ENCODE measurements at places on chromosomes 5 and 9.

- DNase-seq = no peak
Measured at GRCh38 chr5:52603778-52604554, 183.8 kb upstream of the ITGA1 start.

DNA sequence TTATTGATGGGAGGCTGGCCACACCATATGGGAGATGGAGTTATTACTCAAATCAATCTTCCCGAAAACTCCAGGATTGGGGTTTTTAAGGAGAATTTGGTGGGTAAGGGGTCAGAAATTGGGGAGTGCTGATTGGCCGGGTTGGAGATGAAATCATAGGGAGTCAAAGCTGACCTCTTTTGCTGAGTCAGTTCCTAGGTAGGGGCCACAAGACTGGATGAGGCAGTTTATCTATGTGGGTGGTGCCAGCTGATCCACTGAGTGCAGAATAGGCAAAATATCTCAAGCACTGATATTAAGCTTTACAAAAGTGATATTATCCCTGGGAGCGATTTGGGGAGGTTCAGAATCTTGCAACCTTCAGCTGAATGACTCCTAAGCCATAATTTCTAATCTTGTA is 75.7 kb upstream of the CLINT1 start:
- no peak for DNase-seq

DNA sequence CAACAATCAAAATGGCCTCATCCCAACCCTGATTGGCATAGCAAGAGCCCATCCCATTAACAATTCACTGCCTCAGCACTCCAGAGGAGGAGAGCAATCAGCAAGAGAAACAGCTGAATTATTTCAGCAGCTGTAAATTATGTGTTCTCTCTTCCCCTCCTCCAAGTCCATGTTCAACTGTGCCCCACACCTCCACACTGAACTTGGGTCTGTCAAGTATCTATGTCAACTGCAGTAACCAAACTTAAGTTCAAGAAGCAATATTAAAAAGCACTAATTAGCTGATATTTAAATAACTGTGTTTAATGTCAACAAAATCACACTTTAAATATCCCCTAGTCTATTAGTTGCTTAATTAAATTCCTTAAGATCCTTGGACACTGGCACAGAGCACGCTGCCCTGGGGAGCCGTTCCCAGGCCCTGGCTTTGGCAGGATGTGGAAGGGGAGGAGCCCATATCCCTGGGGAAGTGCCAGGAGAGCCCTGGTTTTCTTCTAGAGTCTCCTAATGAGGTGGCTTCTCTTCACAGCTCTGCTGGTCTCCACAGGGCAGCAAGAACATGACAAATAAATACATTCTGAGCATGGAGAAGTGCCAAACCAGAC is 50.6 kb downstream of the SIL1 start:
- no peak for DNase-seq

GRCh38 chr5:131067636-131068035 is 97.4 kb downstream of the HINT1 start:
- DNase-seq = no peak

DNA sequence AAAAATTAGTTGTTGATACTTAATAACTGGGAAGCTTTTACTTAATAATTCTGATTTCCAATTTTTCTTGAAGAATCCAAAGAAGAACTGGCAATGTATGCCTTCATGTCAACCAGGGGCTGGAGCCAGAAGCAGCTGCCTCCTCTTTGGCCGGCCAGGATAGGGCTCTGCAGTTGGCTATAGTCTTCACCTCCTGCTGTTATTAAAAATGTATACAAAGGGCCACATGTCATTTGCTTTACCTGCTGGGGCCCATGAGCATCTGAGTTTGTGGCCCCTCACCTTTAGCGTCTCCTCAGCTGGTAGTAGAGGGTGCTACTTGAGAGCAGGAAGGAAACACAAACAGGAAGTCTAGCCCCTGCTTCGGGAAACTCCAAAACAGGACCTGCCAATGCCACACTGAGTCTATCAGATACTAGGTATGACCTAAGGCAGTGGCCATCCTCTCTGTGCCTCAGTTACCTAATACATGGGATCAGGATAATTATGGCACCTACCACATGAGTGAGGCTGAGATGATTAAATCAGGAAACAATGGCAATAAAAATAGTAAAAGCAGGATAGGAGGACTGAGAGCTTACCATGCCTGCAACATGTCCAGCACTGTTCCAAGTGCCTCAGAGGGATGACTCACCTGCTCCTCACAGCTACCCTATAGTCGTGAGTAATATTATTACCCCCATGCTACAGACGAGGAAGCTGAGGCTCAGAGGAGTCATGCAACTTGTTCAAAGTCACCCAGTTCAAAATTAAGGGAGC is 21.3 kb downstream of the CCDC69 start:
- no peak for DNase-seq

DNA sequence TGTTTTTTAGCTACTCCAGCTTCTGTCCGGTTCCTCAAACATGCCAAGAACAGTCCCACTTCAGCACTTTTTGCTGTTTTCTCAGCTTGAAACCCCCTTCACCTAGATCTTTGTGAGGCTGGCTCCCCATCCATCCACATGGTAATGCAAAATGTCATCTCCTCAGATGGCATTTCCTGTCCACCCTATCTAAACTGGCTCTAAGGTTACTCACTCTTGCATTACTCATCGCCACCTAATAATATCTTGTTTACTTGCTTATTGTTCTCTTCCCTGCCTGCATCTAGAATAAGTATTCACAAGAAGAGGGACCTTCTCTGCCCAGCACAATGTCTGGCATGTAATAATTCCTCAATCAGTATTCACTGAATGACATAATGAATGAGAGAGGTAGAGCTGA is 220.1 kb downstream of the FAM114A2 start:
- DNase-seq = no peak

- no peak for DNase-seq
Measured at GRCh38 chr9:127899128-127899943, at the start of gene ST6GALNAC6. Gene ST6GALNAC6, minus strand, starts transcription at chr9:127899603. Its CDS starts 1,622 bp downstream, at chr9:127897981.

- peak; percentile 26 for DNase-seq
Measured at GRCh38 chr9:38160613-38161215, 91.7 kb upstream of the SHB start.

- no peak for DNase-seq
Measured at GRCh38 chr5:167348980-167349379, 942.5 kb upstream of the WWC1 start.

- no peak for DNase-seq
Measured at GRCh38 chr9:124899845-124900244, 37.9 kb downstream of the ARPC5L start.

DNA sequence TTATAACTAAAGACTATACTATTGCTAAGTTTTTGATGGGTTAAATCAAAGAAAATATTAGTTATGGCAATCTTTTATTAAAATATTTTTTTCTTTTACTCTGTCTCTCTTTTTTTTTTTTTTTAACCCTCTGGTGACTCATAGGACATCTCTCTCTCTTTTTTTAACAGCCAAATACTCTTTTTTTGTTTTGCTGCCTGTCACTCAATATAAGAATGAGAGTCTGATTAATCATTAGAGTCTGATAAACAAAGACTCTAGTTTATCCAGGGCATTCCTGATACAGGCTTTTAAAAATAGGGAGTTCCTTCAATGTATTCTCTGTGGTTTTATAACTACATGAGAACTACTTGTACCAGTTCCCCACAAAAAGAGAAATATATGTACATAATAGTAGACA is 77.3 kb downstream of the SLC38A9 start:
- no peak for DNase-seq

DNA sequence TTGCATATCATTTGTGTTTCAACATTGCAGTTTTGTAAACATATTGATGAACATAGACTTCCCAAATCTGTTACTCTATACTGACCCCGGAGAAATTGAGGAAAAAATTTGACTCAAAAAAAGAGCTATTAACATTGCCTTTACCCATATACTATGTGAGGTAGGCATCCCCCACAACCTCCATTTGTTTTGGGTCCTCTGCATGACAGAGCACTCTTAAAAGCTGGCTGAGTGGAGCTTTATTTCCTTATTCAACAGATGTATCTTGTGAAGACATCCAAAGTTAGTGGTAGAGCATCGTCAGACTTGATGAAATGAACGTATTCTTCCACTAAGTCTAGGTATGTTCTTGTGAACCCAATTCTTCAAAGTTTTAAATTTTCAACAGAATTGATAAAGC is 310.5 kb downstream of the CDH9 start:
- DNase-seq = no peak

DNA sequence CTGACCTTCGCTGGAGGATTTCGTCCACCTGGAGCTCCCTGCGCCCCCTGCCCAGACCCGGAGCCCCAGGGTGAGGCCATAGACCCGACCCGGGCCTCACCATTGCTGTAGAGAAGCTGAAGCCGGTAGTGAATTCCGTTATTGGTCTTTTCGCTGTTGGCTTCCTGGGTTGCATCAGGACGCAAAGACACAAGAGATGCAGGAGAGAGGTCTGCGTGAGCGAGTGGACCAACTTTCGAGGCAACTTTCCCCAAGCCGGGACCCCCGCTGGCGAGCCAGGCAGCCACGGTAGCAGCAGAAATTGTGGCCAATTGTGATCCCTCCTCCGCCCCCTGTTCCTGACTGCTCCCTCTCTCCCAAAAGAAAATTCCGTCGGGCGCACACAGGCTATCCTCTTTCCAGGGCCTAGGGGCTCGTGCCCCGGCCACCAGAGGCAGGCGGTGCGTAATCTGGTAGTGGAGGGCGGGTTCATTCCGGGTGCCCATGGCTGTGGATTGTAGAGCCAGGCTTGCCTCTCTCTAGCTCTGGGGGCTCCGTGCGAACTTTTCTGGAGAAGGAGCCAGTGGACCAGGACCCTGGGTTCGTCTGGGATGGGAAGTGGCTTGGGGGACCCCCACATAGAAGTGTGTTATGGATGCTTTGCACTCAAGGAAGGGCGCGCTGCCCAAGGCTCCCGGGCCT is 3.3 kb downstream of the EBF1 start:
- no peak for DNase-seq

- DNase-seq = no peak
Measured at GRCh38 chr9:99114049-99114440, 9.1 kb downstream of the TGFBR1 start.

DNA sequence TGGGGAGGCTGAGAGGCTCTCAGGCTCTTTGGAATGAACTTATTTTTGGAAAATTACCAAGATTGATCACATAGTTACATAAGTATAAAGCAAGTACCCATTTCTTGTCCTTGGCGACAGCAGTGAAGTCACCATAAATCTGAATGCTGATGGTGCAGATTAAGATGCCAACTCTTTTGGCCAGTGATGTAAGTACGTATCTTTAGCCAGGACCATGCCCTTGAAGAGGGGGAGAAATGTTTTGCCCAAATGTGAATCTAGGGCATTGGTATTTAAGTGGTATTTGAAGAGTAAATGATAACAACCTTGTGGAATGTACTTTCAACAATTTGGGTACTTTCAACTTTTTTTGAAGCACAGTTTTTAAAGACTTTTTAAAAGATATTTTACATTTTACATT is 68.2 kb upstream of the RAD23B start:
- no peak for DNase-seq

DNA sequence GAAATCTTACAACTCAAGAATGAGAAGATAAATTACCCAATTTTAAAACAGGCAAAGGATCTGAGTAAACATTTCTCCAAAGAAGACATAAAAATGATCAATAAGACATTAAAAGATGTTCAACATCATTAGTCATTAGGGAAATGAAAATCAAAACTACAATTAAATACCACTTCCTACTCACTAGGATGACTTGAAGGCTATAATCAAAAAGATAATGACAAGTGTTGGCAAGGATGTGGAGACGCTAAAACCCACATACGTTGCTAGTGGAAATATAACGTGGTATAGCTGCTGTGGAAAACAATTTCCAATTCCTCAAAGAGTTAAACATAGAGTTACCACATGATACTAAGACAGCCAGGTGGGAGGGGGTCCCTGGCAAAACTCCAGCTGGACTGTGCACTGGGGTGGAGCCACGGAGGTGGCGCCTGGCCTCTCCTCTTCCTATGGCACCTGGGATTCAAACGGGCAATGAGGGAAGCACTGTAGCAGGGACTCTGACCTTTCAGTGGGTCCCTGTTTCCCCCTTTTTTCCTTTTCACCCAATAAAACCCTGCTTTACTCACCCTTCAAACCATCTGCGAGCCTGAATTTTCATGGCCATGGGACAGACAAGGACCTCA is 5.9 kb downstream of the ARSB start:
- DNase-seq = no peak

- DNase-seq = no peak
Measured at GRCh38 chr5:175263776-175264175, 180.2 kb downstream of the DRD1 start.

GRCh38 chr5:71564895-71565294 is 22.2 kb upstream of the MCCC2 start:
- DNase-seq = no peak

- DNase-seq = no peak
Measured at GRCh38 chr5:6592601-6593000, 40.2 kb downstream of the NSUN2 start.

GRCh38 chr5:173753307-173754168 is 134.6 kb upstream of the CPEB4 start:
- no peak for DNase-seq

- DNase-seq = no peak
Measured at GRCh38 chr5:170126626-170127025, 20.9 kb downstream of the FOXI1 start.

DNA sequence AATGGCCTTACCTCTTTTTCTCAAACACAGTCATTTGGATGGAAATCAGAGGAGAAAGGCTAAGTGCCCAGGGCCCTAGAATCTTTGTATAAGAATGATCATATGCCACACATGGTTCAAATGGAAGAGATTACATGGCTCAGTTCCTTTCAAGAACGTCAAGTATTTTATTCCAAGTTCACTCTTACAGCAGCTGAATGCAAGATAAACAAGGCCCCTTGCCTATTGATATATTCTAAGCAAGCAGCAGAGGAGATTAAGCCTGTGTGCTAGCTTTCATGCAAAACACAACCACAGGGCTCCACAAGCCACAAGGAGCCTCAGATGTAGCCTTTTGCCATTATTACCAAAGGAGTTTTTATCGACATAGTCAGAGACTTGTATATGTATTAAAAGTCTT is 55.3 kb upstream of the SLCO6A1 start:
- no peak for DNase-seq

DNA sequence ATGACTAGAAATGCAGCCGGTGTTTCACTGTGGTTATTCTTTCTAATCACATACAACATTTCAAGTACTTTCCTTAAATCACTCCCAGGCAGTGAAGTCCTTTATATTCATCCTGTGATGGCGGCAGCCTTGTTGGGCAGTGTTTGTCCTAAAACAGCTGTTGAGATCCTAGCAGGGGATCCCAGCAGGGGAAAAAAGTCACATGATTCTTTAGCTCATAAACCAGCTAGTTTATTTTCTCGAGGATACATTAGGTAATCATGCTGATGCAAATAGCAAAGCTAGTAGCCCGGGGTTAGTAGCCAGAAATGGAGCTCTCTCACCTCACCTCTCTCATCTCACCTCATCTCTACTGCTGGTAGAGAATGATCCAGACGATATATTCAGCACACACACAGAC is 70.5 kb downstream of the FOXD1 start:
- DNase-seq = no peak

Measured in stimulated activated CD8-positive, alpha-beta memory T cell treated with anti-CD3 and anti-CD28 coated beads, Interleukin-4, amount 100 ng/mL, for 1 hour (primary cell).